ENCODE measurements at places on chromosomes 4 and X.

DNA sequence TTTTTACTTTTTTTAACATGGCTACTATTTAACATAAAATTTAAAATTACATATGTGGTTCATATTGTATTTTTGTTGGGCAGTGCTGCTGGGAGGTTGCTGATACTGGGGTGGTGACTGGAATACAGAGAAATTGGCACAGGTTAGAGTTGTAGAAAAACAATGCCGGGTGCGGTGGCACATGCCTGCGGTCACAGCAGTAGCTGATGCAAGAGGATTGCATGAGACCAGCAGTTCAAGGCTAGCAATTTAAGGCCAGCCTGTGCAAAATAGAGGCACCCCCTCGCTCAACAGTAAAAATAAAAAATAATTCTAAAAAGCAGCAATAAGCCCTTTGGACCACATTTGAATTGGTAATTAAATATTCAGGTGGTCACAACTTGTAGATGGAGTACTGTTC lies 11.8 kb upstream of the CPE start:
- DNase-seq: no peak

DNA sequence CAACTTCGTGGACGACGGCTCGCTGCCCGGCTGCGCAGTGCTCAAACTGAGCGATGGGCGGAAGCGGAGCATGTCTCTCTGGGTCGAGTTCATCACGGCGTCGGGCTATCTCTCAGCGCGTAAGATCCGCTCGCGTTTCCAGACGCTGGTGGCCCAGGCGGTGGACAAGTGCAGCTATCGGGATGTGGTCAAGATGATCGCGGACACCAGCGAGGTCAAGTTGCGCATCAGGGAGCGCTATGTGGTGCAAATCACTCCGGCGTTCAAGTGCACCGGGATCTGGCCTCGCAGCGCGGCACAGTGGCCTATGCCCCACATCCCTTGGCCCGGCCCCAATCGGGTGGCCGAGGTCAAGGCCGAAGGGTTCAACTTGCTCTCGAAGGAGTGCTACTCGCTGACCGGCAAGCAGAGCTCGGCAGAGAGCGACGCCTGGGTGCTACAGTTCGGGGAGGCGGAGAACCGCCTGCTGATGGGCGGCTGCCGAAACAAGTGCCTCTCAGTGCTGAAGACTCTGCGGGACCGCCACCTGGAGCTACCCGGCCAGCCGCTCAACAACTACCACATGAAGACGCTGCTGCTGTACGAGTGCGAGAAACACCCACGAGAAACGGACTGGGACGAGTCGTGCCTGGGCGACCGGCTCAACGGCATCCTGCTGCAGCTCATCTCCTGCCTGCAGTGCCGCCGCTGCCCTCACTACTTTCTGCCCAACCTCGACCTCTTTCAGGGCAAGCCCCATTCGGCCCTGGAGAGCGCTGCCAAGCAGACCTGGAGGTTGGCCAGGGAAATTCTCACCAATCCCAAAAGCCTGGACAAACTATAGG lies 1.5 kb downstream of the MAB21L2 start:
- no peak for DNase-seq

GRCh38 chr4:79042079-79042674 lies 102.9 kb upstream of the PAQR3 start:
- DNase-seq: no peak

DNA sequence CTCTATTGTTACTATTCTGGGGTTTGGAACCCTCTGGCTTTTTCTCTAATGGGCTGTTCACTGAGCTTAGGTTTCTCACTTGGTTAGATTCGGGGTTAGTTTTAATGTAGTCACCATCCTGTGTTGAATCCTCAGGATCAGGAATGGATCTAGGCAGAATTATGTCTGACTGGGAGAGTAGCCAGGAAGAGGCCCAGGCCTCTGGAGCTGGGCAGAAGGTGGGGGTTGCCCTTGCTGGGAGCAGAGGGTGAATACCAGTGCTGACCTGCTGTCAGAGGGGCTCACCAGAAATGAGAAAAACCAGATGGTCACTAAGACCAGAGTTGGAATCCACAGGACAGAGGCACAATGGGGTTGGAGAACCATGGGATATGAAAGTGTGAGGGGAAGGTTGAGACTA lies 126.6 kb upstream of the SLC4A4 start:
- DNase-seq: no peak

DNA sequence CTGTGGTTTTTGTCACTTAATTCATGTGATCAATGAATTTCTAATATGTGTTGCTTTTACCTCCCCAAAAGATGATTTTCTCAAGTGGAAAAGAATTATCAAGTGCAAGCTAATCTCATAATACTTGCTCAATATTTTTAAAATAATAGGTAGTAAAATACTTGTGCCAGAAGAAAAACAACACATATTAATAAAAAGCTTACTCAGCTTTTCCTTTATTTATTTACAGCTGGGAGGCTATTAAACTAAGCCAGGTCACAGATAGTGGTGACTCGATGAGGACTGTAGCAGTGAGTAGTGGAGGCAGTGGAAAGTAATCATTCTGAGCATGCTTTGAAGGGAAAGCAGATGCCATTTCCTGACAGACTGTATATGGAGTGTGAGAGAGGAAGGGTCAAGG lies 96.1 kb downstream of the PRDM5 start:
- DNase-seq: no peak

DNA sequence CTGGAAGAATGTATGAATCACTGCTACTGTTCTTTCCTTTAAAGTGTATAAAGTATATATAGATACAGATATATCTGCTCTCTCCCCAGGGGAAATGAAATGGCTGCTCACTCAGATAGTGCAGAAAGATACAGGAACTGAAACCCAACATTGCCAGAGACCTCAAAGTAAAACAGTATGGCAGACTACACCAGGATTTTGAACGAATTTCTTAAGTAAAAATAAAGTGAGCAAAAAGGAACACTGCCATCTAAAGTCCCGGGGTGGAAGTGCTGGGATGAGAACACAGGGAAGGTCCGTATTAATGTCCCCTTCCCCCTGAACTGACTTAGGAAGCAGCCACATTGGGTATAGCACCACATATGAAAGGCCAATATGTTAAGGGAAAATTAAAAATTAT lies 93.4 kb downstream of the TMA16 start:
- DNase-seq: no peak

GRCh38 chr4:164648151-164648848 lies 105.6 kb upstream of the SMIM31 start:
- DNase-seq: no peak

- no peak for DNase-seq
Observed at GRCh38 chrX:78330540-78330939, 3.1 kb upstream of the CYSLTR1 start.

DNA sequence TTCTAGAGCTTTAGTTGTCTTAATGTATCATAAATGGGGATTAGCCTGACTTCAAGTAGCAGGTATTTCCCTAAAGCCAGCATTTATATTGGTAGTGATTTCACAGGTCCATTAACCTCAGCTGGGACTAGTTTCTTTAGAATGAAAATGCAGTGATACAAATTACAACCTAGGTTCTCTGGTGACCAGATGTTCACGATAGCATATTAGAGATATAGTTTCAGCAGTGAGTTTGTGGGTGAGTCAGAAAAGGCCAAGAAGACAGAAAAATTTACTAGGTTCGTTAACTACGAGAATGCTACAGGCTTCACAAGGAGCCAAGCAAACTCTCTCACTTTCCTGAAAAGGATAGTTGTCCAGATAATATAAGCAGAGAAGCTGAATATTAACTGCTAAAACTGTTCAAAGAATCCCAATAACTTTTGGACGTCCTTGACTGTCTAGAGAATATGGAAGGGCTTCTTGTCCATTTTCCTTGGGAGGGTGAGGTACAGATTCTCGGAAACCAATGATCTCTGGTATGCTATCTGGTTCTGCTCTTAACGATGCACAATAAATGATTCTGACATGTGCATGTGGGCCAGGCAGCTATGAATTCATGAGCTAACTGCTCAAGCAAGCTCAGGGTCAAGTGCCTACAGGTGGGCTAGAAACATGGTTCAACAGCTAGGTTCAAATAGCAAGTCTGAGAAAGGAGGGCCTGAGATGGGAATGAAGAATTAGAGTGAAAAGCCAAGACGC lies 6.0 kb upstream of the SPCS3 start:
- no peak for DNase-seq

DNA sequence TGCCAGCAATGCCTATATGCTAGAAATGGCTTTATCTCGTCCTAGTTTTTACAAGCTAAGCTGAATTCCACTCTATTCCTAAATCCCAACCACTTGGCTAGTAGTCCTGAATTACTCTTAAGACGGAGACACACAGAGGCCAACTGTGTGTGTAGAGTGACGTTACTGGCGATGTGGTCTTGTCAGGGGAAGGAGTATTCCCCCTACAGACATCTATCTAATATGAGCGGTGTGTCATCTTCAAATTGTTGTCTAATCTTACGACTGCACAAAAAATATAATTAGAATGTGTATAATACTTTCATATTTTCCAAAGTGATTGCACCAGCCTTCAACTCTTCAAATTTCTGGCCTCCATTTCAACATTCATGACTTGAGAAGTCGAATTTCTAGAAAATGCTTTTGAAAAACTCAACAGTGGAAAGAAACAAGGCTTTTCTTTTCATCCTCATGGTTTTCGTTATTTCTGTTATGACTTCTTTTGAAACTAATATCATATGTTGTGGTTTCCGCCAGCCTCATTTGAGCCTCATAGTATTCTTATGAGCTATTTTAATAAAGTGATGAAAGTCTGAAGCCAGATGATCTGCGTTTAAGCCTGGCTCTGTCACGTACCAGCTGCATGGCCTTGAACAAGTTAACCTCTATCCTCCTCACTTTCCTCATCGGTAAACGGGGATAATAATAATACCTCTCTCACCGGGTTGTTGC lies 132.3 kb downstream of the SOWAHB start:
- no peak for DNase-seq

GRCh38 chr4:115657991-115658650 lies 544.7 kb upstream of the NDST4 start:
- DNase-seq: no peak

DNA sequence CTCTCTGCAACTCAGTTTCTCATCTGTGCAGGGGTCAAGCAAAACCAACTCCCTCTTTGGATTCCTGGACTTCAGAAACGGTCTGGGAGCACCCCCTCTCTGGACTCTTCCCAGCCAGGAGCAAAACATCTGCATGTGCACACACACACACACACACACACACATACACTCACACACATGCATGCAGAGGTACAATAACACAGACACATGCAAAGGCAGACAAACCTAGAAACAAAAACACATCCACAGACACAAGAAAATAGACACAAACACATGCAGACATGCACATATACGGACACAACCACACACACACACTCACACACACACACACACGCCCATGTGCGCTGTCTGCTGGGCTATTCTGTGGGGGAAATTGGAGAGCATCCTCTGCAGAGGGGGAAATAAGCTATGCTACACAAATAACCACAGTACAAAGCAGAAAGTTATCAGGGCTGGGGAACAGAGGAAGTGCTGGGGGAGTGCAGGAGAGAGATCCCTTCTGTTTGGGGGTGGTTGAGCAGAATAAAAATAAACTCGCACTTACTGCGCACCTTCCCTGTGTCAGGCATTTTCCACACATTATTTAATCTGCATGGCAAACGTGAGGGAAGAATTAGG lies 19.9 kb downstream of the IQSEC2 start:
- DNase-seq: no peak

DNA sequence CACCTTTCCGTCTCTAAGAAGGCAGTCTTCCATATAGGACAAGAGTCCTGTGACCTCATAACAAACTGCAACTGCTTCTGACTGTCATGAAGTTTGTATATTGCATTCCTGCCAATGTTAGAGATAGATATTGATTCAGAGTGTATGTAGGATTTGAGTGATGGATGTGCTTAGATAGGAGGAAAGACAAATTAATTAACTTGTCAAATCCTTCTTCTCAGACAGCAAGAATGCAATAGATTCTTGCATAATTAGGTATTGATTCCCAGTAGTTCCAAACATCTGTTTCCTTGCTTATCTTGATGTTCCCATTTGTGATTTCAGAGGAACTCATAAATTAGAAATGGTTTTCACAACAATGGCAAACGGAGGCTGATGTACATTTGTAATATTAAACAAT lies 555.3 kb downstream of the TRAM1L1 start:
- DNase-seq: no peak

DNA sequence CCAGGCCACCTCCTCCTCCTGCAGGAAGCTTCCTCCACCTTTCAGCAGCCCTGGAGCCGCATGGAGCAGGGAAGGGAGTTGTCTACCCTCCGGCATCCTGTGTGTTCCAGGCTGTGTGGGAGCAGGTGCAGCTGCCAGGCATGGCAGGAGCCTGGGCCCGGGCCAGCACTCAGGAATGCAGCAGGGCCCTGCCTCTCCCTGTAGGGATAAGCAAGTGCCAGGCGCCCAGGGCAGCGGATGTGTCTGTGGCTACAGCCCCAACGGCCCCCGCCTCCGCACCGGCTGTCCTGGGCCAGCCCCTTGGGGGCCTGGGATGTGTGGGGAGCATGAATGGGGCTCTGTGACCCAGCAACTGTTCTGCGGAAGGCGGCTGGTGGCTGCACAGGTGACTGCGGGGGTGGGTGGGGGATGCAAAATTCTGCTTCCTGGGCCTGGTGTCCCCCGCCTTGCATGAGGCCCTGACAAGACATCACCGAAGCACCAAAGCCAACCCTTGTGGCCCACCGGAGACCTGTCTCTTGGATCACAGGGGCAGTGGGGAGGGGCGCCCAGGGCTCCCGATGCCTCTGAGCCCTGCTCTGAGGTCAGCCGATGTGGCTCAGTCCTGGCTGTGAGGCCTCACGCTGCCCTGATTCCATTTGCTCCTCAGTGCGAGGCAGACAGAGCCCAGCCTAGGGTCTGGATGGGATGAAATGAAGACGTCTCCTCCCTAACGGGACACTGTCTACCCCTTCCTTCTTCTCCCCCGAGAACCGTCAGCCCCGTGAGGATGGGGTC lies 1.4 kb upstream of the DOK7 start:
- DNase-seq: no peak

- DNase-seq: no peak
Observed at GRCh38 chr4:138200236-138200590, 41.9 kb downstream of the SLC7A11 start.
